ENCODE measurements at places on chromosomes 2 and 18. TPM values are rescaled to one million over a fixed set of nuclear protein-coding genes. Genes with fewer than 3 reads are reported as not detected.

ZSWIM2 gene
- not detected for total RNA-seq

OTOF gene
- not detected for total RNA-seq

MDH1B gene
- 0.14 TPM for total RNA-seq

C2orf15 gene
- total RNA-seq = 1.6 TPM

DYSF gene
- 7.2 TPM for total RNA-seq

ALK gene
- not detected for total RNA-seq

SPOPL gene
- 5.4 TPM for total RNA-seq

C2orf66 gene
- 0.56 TPM for total RNA-seq

LINC00305 gene
- not detected for total RNA-seq

MYO3B gene
- 3.3 TPM for total RNA-seq

CFC1 gene
- total RNA-seq = not detected

RTKN gene
- 58.1 TPM for total RNA-seq

MORN2 gene
- total RNA-seq = 17.9 TPM

DCDC2C gene
- total RNA-seq = not detected

TGFA gene
- total RNA-seq = 97.0 TPM

PARD6G gene
- total RNA-seq = 24.3 TPM

LRRFIP1 gene
- 50.8 TPM for total RNA-seq

TMEM237 gene
- total RNA-seq = 44.0 TPM

NT5C1B gene
- total RNA-seq = not detected

CCDC74A gene
- total RNA-seq = 12.1 TPM

SERPINB3 gene
- total RNA-seq = 212 TPM

BOLL gene
- total RNA-seq = not detected

ABCA12 gene
- total RNA-seq = 16.0 TPM

SGPP2 gene
- total RNA-seq = 16.4 TPM

SLC9A4 gene
- not detected for total RNA-seq

ZNF804A gene
- 0.05 TPM for total RNA-seq

SRD5A2 gene
- not detected for total RNA-seq

BBS5 gene
- 3.5 TPM for total RNA-seq
